ENCODE measurements at places on chromosomes 2 and 18. TPM values are rescaled to one million over a fixed set of nuclear protein-coding genes. Genes with fewer than 3 reads are reported as not detected.

GRCh38 chr18:21402272-21402671 lies 160.2 kb downstream of the GREB1L start:
- DNase-seq: no peak

DNA sequence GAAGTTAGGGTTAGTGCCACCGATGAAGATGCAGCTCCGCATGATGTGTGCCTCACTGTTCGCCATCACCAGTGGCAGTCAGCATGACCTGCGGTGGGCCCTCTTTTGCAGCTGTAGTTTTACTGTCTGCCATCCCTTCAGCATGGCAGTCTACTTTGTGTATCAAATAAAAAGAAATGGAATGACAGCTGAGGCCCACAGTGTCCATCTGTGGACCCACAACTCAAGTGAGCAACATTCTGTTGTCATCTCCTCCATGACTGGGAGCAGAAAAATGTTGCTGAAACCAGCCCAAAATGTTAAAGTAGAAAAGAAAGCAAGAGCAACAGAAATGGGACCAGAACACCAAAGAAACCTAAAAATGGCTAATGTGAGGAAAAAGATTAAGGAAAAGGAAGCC lies 128.7 kb downstream of the MEP1B start:
- no peak for DNase-seq

- no peak for DNase-seq
Measured at GRCh38 chr2:241011296-241011600, 12.8 kb downstream of the SNED1 start.

DNA sequence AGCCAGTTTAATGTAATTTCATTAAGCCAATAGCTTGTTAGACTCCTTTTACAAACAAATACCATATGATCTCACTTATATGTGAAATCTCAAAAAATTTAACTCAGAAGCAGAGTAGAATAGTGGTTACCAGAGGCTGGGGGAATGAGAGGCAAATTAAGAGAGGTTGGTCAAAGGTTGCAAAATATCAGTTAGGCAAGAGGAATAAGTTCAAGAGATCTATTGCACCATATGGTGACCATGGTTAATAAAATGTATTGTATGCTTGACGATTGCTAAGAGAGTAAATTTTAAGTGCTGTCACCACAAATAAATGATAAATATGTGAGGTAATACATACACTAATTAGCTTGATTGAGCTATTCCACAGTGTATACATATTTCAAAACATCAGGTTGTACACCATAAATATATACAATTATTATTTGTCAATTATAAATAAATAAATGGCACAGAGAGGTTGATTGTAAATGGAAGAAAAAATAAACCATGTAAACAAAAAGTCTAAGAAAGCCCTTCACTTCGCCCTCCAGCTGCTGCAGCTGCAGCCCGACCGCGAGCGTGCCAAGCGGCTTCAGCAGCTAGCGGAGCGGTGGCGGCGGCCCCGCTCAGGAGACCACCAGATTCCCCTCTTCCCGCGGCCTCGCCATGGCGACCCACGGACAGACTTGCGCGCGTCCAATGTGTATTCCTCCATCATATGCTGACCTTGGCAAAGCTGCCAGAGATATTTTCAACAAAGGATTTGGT lies 23.0 kb upstream of the ACTR2 start:
- peak; percentile 41 for DNase-seq

The LHCGR gene
- total RNA-seq: not detected

All from T-helper 17 cell (primary cell).